ENCODE measurements at places on chromosomes 7 and 10.

- no peak for DNase-seq
Measured at GRCh38 chr7:141370178-141370577, 181.0 kb upstream of the AGK start.

DNA sequence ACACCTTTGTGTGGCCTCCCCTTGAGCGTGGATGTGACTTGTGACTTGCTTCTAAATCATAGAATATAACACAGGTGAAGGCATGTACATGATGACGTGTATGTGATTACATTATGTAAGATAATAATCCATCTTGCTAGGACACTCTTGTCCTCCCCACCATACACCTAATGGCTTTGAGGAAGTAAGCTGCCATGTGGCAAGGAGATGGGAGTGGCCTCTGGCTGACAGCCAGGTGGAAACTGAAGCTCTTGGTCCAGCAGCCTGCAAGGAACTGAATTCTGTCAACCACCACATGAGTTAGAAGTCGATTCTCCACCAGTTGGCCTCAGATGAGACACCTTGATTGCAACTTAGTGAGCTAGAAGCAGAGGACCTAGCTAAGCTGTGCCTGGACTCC, 67.4 kb upstream of the ELN start:
- no peak for DNase-seq

- no peak for DNase-seq
Measured at GRCh38 chr7:114183311-114184088, 231.1 kb upstream of the FOXP2 start.

- DNase-seq, result no peak
Measured at GRCh38 chr7:24842449-24843241, 85.4 kb upstream of the GSDME start.

GRCh38 chr10:59346321-59346720, 16.0 kb downstream of the FAM13C start:
- no peak for DNase-seq

DNA sequence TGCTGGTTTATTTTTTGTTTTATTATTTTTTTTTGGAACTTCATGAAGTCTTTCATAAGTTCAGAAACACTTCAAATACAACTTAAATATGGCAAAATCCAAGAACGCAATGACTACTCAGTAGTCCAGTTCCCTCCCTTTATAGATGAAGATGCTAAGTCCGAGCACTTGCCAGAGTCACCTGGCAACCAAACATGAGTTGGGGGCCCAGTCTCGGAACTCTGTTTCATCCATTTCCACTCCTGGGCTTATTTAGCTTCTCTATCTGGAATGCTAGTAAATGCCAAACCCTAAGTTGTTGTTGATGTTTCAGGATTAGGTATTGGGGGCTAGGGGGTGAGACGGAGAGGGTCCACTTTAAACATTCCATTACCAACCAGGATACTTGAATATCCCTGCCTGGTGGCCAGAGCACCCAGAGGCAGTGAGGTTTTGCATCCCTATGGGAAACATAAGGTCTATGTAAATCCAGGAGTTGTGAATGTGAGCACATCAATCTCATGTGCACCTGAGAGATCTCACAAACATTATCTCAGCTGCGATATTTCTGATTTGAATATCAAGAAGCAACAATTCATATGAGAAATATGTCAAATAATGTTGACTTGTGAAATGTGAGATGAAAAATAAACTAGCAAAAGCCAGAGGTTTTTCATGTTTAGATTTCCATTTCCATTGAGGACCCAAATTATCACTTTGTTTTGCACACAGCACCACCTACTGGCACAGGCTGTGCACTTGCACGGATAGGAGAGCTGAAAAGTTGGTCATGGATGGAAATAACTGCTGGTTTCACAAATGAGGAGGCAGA, 129.3 kb downstream of the PKD1L1 start:
- DNase-seq, result peak; percentile 28

GRCh38 chr7:47232751-47233412, 349.0 kb downstream of the TNS3 start:
- DNase-seq, result no peak

DNA sequence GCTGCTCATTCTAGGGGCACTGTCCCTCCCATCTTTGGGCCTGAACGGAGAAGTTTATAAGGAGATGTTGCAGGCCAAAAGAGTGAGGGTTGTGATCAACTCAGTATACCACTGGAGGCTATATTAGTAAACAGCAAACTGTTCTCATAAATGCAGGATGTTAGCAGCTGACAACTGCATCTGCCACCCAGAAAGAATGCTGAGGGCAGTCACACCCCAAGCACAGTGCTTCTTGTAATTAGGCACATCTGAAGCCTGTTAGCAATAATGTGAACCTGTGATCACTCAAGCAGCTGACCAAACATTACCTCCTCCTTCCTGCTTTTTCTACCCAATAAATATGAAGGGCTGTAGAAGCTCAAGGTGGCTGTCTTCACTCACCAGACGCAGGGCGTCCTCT, 38.4 kb upstream of the ZNF138 start:
- no peak for DNase-seq

- DNase-seq, result no peak
Measured at GRCh38 chr10:60977161-60978122, 33.5 kb upstream of the RHOBTB1 start.

DNA sequence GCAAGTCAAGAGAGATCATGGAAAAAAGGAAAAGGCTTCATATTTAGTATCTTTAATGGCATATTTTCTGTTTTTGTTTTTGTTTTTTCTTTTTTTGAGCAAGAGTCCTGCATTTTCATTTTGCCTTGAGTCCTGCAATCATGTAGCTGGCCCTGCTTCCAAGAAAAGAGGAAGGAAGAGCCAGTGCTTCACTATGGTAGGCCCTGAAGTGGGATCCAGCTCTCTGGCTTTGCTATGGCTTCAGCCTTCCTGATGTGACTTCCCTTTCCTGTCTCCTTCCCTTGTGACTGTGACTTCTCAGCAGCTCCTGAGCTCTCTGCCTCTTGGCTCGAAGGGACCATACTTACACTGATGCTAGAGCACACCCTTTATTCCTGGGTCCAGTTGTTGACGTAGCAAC, 512.3 kb downstream of the INHBA start:
- DNase-seq, result no peak

GRCh38 chr10:69641261-69641980, 11.4 kb downstream of the FAM241B start:
- DNase-seq, result no peak

DNA sequence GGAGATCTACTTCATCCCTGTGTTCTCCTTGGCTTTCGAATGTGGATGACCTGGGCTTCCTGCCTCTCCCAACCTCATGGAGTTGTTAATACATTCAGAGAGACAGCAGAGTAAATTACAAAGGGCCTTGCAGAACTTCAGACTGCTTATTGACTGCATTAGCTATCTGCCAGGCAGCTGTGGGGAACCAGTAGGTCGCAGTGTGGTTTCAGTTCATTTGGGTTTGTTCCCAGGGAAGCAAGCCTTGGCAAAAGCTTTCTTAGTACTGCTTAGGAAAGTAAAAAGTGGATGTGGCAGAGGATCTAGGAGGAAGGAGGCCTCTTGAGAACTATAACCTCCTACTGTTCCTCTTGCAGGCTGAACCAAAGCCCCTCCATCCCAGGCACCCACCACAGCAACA, 9.2 kb downstream of the NPFFR1 start:
- DNase-seq, result no peak

GRCh38 chr10:123357421-123357930, 203.3 kb downstream of the BUB3 start:
- DNase-seq, result no peak

- DNase-seq, result no peak
Measured at GRCh38 chr7:389911-390601, 100.1 kb downstream of the FOXL3 start.

DNA sequence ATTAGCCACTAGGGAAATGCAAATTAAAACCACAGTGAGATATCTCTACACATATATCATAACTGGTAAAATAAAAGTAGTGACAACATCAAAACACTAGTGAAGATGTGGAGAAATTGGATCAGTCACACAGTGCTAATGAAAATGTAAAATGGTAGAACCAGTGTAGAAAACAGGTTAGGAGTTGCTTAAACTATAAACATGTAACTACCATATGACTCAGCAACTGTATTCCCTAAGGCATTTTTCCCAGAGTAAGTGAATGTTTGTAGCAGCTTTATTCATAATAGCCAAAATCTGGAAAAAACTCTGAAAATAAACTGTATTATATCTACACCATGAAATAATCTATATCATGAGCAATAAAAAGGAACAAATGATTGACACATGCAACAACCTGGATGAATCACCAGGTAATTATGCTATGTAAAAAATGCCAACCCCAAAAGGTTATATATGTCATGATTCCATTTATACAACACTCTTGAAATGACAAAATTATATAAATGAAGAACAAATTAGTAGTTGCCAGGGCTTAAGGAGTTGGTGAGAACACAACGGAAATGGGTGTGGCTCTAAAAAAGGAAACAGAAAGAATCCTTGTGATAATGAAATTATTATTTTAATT, 22.8 kb downstream of the SLC25A40 start:
- no peak for DNase-seq

- no peak for DNase-seq
Measured at GRCh38 chr7:42024537-42024936, 212.5 kb downstream of the GLI3 start.

- no peak for DNase-seq
Measured at GRCh38 chr10:133105686-133106390, 18.1 kb downstream of the ADGRA1 start.

DNA sequence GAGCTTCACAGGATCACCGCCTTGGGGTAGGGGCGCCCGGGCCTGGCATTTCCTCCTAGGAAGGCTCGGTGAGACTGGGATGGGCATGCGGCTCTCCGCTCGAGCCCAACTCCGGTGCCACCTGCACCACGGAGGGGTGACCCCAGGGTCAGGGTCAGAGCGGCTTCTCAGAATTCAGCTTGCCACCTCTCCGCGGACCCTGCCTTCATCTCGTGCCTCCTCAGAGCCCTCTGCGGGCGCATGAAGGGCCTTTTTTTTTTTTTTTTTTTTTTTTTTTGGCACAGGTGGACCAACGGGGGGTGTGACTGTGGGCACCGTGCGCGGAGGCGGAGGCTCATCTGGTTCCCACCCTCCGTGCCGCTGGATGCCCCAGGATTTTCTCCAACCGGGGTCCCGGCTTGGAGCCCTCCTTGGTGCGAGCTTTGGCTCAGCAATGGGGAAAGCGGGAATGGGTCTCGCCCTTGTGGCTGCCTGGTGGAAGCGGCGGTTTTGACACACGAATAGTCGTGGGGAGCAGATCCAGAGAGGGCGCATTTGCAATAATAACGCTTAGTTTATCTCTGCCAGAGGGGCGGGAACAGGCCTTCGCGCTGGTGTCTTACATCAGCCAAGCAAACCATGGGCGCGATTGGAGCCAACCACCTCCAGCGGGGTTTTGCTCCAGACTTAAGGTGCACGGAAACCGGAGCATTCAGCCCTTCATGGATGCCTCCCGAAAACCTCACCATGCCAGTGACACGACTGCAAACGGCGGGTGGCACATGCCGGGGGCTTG, 5.0 kb upstream of the TNRC18 start:
- DNase-seq, result peak; percentile 47

DNA sequence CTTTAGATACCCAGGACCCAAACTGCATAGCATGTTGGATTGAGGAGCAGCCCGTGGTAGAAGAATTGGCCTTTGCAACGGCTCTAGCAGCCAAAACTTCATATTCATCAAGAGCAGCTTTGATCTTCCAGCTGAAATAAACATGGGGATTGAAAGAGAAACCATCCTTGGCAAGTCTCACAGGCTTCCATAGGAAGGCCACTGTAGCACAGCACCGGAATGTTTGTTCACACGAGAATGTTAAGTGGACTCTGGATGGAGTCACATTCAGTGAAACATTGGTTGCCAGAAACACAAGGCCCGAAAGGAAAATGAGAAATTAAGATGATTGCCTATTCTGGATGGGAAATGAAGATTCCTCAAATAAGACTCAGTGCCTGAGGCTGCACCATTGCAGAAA, 97.4 kb downstream of the RAB18 start:
- no peak for DNase-seq

DNA sequence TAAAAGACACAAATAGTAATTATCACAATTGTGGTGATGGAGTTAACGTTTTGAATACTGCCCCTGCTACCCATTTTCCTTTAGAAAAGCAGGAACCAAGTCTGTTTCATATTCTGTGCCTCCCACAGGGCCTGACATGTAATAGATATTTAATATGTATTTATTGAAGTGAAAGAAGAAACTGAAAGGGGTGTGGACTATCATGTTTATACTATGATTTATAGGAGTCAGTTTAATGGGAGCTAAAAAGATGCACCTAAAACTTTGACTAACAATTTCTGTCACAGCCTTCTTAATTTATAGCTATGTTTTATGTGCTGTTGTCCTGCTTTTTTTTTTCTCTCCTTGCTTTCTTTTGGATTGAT, 24.1 kb upstream of the BHLHA15 start:
- DNase-seq, result no peak

DNA sequence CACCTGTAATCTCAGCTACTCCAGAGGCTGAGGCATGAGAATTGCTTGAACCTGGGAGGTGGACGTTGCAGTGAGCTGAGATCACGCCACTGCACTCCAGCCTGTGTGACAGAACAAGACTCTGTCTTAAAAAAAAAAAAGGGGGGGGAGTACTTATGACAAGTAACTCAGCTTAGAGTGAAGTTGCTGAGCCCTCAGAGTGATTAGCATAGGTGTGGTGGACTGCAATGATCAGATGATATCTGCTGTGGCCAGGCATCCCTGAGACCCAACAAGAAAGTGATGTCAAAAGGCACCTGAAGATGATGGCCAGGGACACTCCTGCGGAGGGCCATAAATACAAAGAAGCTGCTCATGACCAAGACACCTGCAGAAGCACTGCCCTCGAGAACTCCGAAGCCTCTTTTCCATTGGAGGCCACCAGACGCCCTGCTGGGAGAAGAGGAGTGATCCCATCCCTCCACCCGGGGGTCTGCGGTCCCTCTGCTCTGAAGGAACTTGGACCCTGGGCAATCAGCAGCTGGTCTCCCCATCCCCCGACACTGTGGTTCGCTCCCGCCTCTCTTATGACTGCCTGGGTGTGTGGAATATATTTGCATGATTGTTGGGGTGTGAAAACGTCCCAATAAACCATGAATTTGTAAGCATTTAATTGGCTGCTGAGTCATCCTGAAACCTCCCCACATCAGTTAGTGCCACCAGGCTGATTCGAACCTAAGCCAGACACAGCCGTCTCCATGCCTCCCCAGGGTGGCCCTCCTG, 46.0 kb downstream of the RASGEF1A start:
- no peak for DNase-seq

DNA sequence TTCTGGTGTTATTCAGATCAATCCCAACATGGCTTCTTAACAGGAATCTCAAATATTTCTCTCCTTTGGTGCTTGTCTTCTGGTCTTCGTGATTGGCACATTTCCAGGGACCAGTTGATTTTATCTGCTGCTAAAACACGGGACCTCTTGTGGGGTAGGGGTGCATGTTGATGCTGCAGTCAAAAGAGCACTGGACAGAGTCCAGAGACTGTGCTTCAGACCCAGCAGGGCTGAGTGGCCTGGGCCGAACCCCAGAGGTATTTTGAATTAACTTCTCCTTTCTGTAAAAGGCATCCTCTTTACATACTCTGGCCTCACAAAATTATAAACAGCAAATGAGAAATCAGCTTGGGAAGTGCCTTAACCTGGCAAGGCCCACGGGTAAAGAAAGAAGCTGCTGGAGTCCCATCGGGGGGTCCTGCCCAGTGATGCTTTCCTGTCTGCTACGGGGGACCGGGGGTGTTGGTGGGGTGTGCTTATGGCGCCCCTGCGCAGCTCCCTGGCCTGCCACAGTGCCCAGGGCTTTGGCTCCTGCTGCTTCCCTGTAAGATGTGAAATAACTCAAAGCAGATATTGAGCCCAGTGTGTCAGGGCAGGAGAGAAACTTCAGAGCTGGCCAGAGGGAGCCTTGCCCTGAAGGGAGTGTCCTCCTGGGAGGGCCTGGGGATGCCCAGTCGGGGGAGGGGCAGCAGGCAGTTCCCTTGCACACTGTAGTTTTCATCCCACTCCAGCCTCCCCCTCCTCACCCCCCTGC, 230.5 kb downstream of the TCF7L2 start:
- DNase-seq, result no peak
